ENCODE measurements at places on chromosomes 6 and 20.

- DNase-seq: peak; percentile 82
Measured at GRCh38 chr6:24720131-24720603, 1.2 kb upstream of the C6orf62 start.

DNA sequence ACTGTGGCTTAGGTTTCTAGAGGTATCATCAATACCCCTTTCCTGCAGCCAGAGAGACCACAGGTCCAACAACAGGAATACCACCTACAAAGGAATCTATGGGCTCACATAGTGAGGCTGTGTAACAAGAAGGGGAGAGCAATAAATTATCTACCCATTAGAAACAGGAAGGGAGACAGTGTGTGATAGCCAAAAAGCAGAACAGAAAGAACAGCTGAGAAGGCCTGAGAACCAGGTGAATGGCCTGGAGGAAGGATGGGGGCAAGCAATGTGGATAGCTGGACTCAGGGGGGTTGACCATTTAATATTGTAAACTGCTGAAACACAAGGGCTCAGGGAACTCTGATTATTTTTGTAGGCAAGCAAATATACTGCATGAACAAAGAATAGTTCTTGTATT is 628.2 kb downstream of the COL12A1 start:
- DNase-seq: peak; percentile 15

DNA sequence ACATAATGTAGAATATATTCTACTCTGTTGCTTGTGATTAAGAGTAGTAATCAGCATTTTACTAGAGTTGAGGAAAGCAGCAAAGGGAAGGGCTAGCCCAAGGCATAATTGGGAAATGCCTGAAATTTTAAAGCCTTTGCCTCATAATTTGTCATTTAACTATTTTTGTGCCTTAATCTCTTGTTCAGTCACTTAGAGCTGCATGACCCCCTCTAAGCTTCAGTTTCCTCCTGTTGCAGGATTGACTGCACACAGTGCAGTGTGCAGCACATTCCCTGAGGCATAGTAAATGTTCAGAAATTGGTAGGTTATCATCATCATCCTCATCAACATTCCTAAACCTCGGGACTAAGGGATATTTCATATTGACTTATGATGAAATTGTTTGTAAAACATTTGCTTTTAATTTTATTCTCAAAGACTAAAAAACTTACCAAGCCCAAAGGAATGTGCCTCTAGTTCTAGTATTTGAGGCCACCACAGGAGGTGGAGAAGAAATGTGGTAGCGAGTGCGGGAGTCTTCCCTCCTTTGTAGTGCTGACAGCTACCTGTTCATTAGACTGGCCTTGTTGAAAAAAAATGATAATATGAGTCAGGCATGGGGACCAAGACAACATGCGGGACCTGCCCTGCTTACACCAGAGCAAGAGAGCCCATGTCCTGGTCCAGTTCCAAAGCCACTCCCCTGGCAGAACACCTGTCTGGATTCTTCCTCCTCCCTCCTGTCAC is 14.8 kb upstream of the TENT5A start:
- no peak for DNase-seq

DNA sequence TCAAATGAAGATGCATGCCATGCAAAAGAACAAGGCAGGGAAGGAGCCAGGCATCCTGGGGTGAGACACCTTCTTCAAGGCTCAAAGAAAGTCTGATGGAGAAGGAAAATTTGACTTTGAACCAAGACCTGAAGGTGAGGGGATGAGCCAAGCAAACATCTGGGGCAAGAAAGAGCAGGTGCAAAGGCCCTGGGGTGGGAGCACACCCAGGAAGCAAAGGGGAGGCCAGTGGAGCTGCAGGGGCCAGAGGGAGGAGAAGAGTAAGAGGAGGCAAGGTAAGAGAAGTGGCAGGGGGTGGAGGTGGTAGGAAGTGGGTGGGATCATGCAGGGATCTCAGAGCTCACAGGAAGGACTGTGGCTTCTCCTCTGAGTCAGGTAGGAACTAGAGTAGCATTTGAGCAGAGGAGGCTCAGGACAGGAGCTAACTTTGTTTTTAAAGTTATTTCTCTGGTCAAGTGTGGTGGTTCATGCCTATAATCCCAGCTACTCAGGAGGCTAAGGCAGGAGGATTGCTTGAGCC is 49.6 kb downstream of the SLC13A3 start:
- no peak for DNase-seq

- DNase-seq: no peak
Measured at GRCh38 chr20:34452281-34452982, 63.8 kb upstream of the DYNLRB1 start.

GRCh38 chr20:39311851-39312506 is 349.8 kb downstream of the DHX35 start:
- DNase-seq: no peak

All from GM06990 (cell line).